ENCODE measurements at places on chromosomes 6 and 20. TPM values are rescaled to one million over a fixed set of nuclear protein-coding genes. Genes with fewer than 3 reads are reported as not detected.

Gene GMPR
- total RNA-seq = 2.1 TPM

Gene DYNLT2
- total RNA-seq = 2.1 TPM

DNA sequence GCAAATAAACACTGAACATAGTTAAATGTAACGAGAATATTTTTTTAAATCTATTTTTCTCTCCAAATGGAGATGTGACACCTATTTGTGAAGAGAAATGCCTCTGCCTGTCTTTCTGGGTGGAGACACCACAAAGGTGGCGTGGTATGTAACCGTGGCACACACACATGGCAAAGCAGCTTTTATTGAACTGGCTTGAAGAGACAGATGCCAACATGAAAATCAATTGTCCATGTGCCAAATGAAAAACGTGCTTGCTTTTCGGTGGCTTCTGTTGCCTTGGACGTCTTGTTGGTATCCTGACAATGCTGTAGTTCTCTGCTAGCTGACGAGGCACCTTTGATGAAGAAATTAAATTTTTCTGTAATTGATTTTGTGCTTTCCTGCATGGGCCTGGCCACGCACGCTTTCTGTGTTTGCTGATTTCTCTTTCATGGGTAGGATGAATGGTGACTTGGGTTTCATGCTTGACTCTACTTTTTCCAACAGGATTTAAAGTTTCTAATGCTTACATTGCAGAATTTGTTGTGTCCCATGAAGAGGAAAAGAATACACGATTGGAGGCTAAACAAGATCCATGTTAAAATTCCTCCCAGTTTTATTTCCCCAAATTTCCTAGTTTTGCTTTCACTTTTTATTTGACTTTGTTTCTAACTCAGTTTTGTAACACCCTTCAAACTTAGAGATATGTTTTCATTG lies 202.6 kb downstream of the TMEM242 start:
- DNase-seq = no peak

DNA sequence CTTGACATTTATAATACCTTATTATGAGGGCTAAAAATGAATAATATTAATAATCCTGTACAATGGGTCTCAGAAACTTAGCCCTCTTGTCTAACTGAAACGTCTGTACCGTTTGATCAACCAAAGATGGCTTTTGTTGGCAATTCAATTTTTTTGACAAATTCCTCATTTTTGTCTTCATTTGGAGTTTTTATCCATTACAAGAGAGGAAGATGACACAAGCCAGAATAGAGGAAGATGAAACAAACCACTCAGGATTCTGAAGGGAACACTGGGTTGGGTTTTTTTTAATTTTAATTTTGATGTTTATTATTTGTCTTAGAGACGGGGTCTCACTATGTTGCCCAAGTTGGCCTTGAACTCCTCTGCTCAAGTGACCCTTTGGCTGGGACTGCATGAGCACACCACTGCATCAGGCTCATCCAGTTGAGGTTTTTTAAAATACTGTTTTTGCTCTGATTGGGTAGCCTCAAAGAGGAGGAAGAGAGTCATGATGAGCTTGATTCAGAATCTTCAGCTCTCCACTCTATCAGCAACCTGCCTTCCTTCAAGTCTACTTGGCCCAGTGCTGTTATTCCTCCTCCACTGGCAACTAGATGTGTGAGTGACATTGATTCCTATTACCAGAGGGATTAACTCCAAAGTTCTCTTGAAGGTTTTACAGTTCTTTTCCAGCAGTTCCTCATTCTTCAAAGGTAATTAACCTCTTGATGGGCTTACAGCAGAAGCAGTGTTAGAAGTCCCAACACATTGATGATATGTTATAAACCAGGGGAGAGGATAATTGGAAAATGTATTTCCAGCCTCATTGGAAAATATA lies 71.3 kb downstream of the ATXN1 start:
- DNase-seq = no peak
